ENCODE measurements at places on chromosomes 3 and 15.

DNA sequence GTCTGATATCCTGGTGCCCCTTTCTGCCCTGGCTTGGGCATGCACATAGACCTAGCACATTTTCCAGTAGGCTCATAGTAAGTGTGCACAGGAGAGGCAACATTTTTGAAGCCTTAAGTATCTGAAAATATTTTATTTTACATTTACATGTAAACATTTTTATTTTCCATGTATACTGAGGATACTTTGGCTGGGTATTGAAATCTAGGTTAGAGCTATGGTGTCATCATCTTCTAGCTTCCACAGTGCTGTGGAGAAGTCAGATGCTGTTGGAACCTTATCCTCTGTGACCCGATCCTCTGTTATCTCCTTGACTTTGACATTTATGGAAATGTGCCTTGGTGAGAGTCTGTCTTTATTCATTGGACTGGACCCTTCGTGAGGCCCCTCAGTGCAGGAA is 74.1 kb downstream of the PLXNA1 start:
- DNase-seq, result no peak

DNA sequence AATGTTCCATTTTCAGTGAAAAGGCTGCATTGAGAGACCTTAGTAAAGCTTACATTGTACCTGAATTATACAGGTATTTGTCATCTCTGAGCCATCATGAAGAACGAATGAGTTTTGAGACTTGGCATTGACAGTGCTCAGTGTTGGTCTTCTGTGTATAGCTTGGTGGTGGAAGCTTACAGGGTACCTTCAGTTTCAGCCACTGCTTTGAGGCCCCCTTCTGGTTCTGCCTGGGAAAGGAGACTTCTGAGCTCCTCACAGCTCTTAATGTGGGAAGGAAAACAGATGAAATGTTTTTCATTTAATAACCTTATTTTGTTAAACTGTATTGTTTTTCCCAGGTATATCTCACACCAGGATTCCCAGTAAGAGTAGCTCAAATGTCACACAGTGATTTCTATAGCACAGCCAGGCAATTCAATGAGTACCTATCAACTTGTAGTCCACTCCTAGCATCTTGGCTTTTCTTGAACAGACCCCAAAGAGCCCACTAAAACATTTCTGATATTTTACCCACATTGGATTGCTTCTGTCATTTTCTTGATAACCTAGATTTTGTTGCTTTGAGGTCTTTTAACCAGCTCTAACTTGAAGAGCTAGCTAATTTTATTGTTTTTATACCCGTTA is 5.6 kb downstream of the SERPINI1 start:
- no peak for DNase-seq

DNA sequence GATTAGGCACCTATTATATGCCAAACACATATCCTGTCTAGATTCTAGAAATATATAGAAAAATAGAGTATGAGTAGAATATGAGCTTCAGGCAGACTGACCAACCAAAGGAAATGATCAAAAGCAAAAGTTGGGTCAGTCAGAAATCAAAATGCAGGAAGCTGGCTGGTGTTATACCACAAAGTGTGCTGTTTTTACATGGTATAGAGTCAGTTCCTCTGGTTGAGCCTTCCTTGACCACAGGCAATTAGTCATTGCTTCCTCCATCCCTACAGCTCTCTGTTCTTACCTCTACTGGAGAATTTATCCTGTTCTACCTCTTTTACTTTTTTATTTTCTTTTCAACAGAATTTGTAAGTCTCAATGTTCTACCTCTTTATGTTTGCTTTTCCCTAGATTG is 149.8 kb downstream of the TMCO5A start:
- no peak for DNase-seq

- DNase-seq, result no peak
Observed at GRCh38 chr15:78715434-78715833, 74.4 kb upstream of the CHRNB4 start.

GRCh38 chr3:121800906-121801305 is 34.0 kb downstream of the IQCB1 start:
- DNase-seq, result no peak

DNA sequence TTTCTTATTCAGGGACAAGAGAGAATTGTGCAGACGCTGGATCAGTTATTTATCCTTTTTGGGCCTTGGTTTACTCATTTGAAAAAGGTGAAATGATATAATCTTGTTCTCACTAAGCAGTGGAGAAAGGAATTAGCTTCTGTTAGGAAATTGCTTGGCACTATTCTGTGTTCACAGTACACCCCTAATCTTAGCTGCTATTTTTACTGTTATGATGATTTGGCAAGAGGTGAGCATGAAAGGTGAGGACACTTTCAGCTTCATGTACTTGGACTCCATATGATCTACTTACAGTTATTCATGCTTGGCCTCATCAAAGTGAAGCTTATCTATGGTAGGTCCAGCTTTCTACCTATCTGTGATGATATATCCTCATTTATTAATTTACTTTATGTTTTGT is 280.6 kb downstream of the EBLN2 start:
- no peak for DNase-seq

DNA sequence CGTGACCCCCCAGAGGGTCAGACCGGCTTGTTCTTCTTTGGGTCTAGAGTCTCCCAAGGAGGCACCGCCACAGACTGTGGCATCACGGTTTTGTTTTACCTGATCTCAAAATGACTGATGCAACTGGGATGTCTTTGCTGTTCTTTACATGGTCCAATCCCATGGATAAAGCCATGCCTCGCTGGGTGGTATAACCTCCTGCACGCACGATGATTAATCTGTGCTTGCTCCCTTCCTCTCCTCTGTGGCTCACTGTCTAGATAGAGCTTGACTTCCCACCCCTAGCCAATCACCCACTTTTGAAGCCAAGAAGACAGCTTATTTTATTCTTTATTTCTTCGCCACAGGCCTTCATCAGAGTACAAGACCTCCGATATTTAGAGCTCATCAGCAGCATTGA is 36.6 kb upstream of the RHO start:
- DNase-seq, result no peak

GRCh38 chr3:116112696-116113095 is 332.6 kb downstream of the LSAMP start:
- DNase-seq, result no peak

DNA sequence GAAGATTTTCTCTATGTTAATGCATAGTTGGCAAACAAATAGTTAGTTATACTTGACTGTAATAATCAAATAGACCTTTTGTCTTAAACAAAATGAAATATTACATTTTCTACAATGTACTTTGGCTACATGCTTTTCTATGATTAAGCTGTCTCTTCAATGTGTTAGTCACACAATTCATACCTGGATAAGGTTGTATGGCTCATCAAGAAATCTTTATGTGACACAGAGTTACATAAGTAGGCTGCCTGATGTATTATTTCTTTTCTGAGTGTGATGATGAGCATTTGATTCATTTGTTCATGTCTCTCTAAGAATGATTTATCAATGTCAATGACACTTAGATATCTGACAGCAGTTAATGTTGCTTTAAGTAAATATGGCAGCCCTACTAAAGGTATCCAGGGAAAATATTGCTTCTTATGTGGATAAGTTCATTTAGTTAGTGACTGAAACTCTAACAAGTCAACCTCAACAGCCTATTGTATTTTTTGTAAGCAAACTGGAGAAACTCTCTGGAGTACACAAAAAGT is 157.4 kb upstream of the SOX2 start:
- DNase-seq, result no peak

- DNase-seq, result no peak
Observed at GRCh38 chr3:54211097-54211496, 88.7 kb downstream of the CACNA2D3 start.

DNA sequence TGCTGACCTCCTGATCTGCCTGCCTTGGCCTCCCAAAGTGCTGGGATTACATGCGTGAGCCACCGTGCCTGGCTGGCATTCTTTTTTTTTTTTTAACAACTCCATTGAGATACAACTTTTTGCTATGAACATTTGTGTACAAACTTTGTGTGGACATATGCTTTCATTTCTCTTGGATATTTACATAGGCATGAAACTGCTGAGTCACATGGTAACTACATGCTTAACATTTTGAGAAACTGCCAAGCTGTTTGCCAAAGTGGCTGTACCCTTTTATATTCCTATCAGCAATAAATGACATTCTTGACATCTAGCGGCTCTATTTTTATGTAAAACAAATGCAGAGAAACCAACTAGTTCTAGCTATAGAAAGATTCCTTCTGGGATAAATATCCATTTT is 8.7 kb upstream of the YEATS2 start:
- DNase-seq, result no peak

DNA sequence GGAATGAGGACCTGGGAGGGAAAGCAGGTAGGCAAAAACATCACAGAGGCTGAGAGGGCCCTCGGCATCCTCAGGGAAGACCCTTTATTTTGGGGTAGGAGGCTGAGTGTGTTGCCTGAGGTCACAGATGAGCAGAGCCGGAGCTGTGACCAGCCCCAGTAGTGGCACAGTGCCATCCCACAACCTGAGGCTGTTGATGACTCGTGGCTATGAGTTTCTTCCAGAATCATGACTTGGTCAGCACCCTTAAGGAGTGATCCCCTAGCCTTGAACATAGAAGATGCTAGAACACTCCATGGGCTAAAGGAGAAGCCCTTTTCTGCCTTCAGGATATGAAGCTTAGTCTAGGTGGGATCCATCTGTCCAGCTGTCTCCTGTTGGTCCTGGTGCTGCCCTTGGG is 19.5 kb upstream of the CXCR6 start:
- DNase-seq, result no peak

DNA sequence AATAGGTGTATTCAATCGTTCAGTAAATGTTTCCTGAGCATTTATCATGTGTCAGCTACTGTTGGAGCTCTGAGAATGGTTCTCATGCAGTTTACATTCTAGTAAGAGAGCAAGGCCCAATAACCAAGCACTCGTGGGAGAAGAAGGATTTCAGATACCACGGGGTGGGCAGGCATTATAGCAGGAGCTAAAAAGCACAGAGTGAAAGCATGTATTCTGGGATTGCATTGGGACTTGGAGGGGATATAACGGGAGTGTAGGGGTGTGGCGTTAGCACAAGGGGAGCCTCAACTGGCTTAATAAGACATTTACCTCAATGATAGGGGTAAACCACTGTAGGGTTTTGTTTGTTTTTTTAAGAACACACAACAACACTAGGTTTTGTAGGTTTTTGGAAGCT is 1.6 kb upstream of the SIAH2 start:
- DNase-seq, result no peak

GRCh38 chr15:29139540-29140459 is 129.8 kb downstream of the NSMCE3 start:
- peak; percentile 38 for DNase-seq

DNA sequence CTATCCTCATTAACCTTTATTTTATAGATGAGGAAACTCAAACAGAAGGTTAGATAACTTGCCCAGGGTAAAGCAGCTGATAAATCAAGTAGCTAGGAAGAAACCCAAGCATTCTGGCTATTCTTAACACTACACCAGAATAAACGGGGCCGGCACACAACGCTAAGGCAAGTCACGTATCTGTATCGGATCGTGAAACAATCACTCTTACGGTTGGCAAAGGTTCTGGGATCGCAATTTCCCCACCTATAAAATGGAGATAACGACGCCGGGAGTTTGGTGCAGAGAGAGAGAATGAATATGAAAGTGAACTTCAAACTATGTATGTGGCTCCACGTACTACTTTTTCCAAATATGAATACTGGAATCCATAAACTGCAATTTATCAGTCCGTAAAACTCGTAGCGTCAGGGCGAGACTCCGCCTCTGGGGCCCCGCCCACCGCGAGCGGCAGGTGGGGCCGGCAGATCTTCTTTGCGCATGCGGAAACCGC is 252 bp upstream of the ARMC8 start:
- DNase-seq, result peak; percentile 74

GRCh38 chr15:52093167-52093538 is 19.4 kb downstream of the BCL2L10 start:
- no peak for DNase-seq

GRCh38 chr3:88618021-88618645 is 468.4 kb downstream of the C3orf38 start:
- no peak for DNase-seq

GRCh38 chr3:55678546-55679216 is 191.6 kb upstream of the WNT5A start:
- no peak for DNase-seq

DNA sequence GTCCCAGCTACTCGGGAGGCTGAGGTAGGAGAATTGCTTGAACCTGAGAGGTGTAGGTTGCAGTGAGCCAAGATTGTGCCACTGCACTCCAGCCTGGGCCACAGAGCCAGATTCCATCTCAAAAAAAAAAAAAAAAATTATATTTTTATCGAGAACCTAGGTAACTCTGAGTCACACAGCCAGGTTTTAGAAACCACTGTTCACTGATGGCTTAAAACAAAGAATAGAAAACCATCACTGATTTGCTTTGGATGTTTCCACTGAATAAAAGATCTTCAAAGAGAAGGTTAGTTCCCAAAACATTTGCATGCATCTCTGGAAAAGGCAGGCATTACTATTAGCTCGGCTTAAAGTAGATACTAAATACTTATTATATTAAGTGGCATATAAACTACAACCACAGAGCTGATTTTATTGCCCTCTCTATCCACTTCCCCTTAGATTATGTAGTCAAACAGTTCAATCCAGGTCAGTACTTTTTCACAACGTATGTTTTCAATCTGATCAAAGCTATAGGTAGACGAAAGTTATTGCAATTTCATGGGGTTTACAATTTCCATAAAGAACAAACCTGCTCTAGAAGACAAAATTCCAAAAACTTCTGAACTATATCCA is 1.4 kb downstream of the B4GALT4 start:
- DNase-seq, result no peak

- DNase-seq, result no peak
Observed at GRCh38 chr15:67329984-67330733, 75.6 kb downstream of the IQCH start.

DNA sequence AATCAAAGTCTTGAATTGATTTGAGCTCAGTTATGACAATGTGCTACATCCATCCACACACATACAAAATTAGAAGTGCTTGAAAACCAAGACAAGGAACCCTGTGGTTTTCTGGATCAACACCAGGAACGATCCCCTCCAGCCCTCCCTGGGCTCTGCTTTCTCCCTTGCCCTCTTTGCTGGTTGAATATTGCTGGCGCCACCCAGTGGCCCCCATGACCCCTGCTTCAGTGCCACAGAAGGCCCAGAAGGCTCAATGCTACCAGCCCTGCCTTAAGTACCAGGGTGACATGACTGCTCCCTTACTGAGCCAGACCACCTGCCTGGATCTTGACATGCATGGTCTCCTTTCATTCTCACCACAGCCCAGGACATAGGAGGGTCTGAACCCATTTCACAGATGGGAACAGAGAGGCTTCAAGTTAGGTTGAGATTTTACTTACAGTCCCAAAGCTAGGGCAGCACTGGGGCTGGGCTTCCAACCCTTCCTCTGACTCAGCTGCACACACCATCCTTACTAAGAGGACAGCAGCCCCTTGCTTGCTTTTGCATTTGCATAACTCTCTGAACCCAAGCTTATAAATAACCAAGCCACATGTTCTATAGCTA is 15.0 kb downstream of the IL12A start:
- DNase-seq, result no peak

DNA sequence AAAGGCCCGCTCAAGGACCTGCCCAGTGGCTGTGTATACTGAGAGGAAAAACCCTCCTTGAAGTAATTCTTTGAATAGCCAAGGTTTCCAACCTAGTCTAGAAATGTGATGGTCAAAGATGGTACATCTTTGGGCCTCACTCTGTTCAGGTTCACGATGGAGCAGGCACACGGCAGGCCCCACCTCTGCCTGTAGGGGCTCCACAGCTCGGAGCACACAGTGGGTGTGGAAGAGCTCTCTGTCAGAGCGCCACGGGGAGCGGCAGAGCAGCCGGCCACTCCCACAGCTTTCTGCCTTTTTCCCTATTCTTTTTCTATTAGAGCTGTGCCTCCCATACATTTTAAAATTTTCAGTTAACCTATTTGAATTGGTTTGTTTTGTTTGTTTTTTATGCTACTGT is 89.5 kb downstream of the CTNNB1 start:
- no peak for DNase-seq

- no peak for DNase-seq
Observed at GRCh38 chr3:7573330-7573729, 712.4 kb downstream of the GRM7 start.
